ENCODE measurements at places on chromosomes 7 and 10. TPM values are rescaled to one million over a fixed set of nuclear protein-coding genes. Genes with fewer than 3 reads are reported as not detected.

Gene TUBB8
- not detected for total RNA-seq

Gene CFTR
- not detected for total RNA-seq

Gene GALNT17
- 1.6 TPM for total RNA-seq

Gene HOXA6
- total RNA-seq: 2.5 TPM

Gene TMEM236
- total RNA-seq: 0.60 TPM

Gene PLXDC2
- 8.7 TPM for total RNA-seq

Gene NEUROG3
- not detected for total RNA-seq

Gene OR6V1
- not detected for total RNA-seq

Gene SPDYE9
- total RNA-seq: not detected

Gene HOXA3
- total RNA-seq: 5.6 TPM

- DNase-seq: no peak
- no peaks in the 10 kb centered on the region for H3K36me3 ChIP-seq
- no peaks in the 10 kb centered on the region for H3K27me3 ChIP-seq
- H3K4me3 ChIP-seq: peak overlapping the region; percentile 57
- no peak overlapping the region for H3K27ac ChIP-seq
These were observed 6.6 kb downstream of the AASS start for GRCh38 chr7:122137251-122138077.

GRCh38 chr7:129341212-129341611 is 93.0 kb upstream of the STRIP2 start:
- H3K36me3 ChIP-seq: no peaks in the 10 kb centered on the region
- DNase-seq: no peak
- H3K4me3 ChIP-seq: no peak overlapping the region
- no peaks in the 10 kb centered on the region for H3K27me3 ChIP-seq
- no peak overlapping the region for H3K27ac ChIP-seq

- no peak for DNase-seq
- peaks cover 55% of the 10 kb centered on the region for H3K36me3 ChIP-seq
- no peak overlapping the region for H3K27ac ChIP-seq
- H3K27me3 ChIP-seq: no peaks in the 10 kb centered on the region
- H3K4me1 ChIP-seq: peaks cover 6% of the 10 kb centered on the region
These were observed 46.1 kb downstream of the TNPO3 start for GRCh38 chr7:129008645-129009414.

GRCh38 chr10:100567249-100567648 is 31.5 kb downstream of the HIF1AN start:
- no peak overlapping the region for H3K4me3 ChIP-seq
- no peaks in the 10 kb centered on the region for H3K36me3 ChIP-seq
- H3K4me1 ChIP-seq: peaks cover 2% of the 10 kb centered on the region
- H3K27ac ChIP-seq: no peak overlapping the region

GRCh38 chr10:77163670-77164348 is 473.8 kb downstream of the KCNMA1 start:
- H3K4me1 ChIP-seq: peaks cover 10% of the 10 kb centered on the region
- H3K36me3 ChIP-seq: no peaks in the 10 kb centered on the region
- H3K27ac ChIP-seq: peak overlapping the region; percentile 28
- peak; percentile 57 for DNase-seq

GRCh38 chr10:122646511-122647382 is 52.9 kb downstream of the C10orf120 start:
- no peaks in the 10 kb centered on the region for H3K27me3 ChIP-seq
- H3K27ac ChIP-seq: no peak overlapping the region
- H3K4me3 ChIP-seq: no peak overlapping the region
- H3K4me1 ChIP-seq: no peaks in the 10 kb centered on the region

GRCh38 chr7:84837405-84837804 is 349.5 kb downstream of the SEMA3D start:
- no peaks in the 10 kb centered on the region for H3K36me3 ChIP-seq
- DNase-seq: no peak
- H3K4me3 ChIP-seq: no peak overlapping the region
- no peaks in the 10 kb centered on the region for H3K27me3 ChIP-seq
- no peaks in the 10 kb centered on the region for H3K4me1 ChIP-seq
- H3K27ac ChIP-seq: no peak overlapping the region

GRCh38 chr10:22765660-22766547 is 51.5 kb upstream of the PIP4K2A start:
- no peaks in the 10 kb centered on the region for H3K4me1 ChIP-seq
- DNase-seq: no peak
- no peaks in the 10 kb centered on the region for H3K36me3 ChIP-seq
- no peak overlapping the region for H3K27ac ChIP-seq
- H3K27me3 ChIP-seq: no peaks in the 10 kb centered on the region

DNA sequence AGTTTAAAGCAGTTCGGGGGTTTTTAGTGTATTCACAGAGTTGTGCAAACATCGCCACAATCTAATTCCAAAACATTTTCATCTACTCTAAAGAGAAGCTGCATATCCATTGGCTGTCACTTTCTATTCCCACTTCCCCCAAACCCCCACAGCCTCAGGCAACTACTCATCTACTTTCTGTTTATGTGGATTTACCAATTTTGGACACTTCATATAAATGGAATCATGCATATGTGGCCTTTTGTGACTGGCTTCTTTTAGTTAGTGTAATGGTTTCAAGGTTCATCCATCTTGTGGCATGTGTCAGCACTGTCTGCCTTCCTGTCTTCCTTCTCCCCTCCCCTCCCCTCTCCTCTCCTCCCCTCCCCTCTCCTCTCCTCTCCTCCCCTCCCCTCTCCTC is 78.5 kb upstream of the FZD1 start:
- no peaks in the 10 kb centered on the region for H3K36me3 ChIP-seq
- no peak overlapping the region for H3K27ac ChIP-seq
- no peak overlapping the region for H3K4me3 ChIP-seq
- no peaks in the 10 kb centered on the region for H3K4me1 ChIP-seq
- H3K27me3 ChIP-seq: no peaks in the 10 kb centered on the region

- H3K4me1 ChIP-seq: peaks cover 6% of the 10 kb centered on the region
- peak overlapping the region; percentile 77 for H3K27ac ChIP-seq
- no peaks in the 10 kb centered on the region for H3K27me3 ChIP-seq
- DNase-seq: peak; percentile 95
- peak overlapping the region; percentile 36 for H3K4me3 ChIP-seq
- no peaks in the 10 kb centered on the region for H3K36me3 ChIP-seq
These were observed 72.6 kb downstream of the PFKFB3 start for GRCh38 chr10:6275022-6275997.

- no peak overlapping the region for H3K4me3 ChIP-seq
- H3K4me1 ChIP-seq: no peaks in the 10 kb centered on the region
- no peak overlapping the region for H3K27ac ChIP-seq
- no peak for DNase-seq
- no peaks in the 10 kb centered on the region for H3K36me3 ChIP-seq
- H3K27me3 ChIP-seq: no peaks in the 10 kb centered on the region
These were observed 61.8 kb downstream of the SND1 start for GRCh38 chr7:127713758-127714157.

Data from psoas muscle (tissue), 8 donors.